ENCODE measurements at places on chromosomes 3 and 15.

DNA sequence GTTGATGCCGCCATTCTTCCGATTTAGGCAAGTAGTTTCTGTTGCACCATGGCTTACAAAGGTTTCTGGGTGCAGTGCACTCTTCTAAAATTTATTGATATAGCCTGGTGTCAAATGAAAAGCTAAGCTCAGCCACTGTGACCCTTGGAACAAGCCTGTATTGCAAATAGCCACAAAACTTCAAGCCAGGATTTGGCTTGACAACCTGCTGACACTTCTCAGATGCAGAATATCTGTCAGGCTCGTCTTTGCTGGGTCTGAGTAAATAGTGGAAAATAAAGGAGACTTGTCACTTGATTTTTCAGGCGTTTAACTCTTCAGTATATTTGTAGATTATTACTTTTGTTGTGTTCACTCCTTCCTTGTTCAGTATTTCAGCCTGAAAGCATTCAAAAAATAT, 871.8 kb downstream of the OTOL1 start:
- DNase-seq, result no peak

- no peak for DNase-seq
Measured at GRCh38 chr15:80609512-80609946, 85.6 kb upstream of the ABHD17C start.

DNA sequence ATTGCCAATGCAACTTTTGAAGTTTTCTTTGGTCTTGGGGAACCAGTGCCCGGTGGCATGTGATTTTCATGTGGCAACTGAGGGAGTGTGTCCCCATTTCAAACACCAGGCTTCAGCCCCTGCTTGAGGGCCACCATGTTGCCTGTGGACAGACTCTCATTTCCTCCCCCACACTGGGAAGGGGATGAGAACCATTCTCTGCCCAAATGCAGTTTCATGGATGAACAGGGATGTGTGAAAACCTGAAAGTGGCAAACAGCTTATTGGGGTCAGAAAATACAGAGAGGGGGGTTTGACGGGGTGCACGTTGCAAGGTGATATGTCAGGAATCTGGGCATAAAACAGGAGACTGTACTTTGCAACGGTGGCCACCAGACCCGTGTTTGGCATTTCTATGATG, 6.3 kb downstream of the FAM107A start:
- DNase-seq, result no peak

DNA sequence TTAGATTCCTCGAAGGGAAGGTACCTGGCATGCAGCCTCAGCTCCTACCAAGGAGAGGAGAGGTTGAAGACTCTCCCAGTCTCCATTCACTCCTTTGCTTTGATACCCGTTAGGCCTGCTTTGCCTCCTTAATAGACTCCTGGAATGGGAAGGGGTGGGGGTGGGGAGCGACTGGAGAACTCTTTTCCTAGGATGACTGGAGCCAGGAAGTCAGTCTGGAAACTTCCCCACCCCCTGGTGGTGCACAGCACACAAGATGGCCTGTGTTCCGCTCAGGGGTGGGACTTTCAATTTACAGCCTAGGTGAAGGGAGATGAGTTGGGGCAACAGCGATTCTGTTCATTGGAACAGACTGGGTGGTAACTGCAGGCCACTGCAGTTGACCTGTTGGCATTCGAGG, 21.4 kb upstream of the CELF6 start:
- no peak for DNase-seq

DNA sequence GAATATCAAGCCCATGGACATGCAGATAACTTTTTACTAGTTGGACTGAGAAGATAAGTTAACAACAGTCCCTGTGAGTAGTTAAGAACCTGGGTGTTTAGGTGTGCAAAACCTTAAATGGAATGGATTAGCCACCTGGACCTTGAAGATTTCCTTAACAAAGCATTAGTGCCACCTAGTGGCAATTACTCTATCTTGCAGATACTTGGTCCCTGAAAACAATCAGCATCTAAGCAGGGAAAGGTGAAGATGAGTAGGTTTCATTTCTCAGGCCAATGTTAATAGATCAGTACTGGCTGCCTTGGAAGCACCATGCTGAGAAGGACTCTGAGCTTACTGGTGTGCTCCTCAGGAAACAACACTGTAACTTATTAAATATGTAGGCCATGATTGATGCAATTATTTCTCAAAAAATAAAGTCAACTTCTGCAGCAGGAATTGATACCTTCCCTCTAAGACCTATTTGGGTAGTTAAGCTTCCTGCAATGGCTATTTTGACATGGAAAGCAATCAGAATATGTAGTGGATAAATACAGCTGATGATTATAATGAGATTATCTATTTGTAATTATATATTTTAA, 329.4 kb downstream of the TBC1D5 start:
- DNase-seq, result no peak

DNA sequence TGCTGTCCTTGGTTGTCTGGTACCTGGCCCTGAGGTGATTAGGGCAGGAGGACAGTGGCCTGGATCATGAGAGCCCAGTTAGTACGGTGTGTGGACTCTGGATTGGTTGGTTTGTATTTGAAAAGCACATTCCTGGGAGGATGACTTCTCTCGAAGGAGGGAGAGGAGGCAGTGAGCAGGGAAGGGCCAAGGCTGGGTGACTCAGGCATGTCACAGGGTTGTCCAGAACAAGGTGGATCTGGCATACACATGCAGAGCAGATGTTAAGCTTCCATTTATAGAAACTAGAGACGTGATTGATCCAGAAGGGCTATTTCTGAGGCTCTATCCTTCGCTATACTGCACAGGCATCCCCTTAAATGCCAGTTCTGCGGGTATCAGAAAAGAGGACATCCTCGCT, 34.4 kb downstream of the FAM240A start:
- DNase-seq, result no peak

DNA sequence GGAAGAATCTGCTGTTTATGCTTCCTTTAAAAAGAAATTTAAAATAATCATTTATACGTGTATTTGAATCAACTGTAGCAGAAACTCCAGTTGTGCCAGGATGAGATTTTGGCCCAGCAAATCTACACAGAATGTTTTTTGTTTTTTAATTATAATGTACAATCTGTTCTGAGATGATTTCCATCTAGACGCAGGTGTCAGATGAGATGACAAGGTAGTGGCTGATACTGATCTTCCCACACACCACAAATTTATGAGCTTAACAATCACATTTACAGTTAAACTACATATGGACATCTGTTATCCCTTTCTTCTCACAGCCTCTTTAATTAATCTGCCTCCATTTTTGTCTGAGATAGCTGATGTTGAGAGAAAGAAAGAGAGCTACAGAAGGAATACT, 23.6 kb downstream of the DCLK3 start:
- no peak for DNase-seq

DNA sequence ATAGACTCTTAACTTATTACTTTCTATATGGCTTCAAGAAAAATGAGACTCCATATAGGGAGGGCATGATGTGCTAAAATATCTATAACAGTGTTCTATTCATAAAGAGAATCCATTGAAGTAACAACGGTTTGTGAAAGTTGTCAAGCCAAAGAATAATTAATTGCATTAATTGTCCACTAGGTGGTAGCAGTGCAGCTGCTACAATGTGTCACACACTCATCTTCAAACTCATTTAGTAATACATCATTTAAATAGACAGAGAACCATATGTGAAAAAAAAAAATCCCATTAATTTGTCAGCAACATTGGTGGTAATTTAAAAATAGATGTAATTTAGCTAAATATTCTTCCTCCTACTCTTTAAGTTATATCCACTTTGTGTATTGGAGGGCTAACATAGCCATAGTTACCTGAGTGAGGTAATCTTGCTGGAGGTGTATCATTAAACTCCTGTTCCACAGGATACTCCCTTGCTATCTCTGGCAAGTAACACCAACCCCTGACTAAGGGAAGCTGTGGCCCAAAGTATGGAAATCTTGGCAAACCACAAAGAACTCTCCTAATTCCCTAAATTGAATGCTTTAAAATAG, 3.7 kb upstream of the CPA3 start:
- DNase-seq, result no peak

DNA sequence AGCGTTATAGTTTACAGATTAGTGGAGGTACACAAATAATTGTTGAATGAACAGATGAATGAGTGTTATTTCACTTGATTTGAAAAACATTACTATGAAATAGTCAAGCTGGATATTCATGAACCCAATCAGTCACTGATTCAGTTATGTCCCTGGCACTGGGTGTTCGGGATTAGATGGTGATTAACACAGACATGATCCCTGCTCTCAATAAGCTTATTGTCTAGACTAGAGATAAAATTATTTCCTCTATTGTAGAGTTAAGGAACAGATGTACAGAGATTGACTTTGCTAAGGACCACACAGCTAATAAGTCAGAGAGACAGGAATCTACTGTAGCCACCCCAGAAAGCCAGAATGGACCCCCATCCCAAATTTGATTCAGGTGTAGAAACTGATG, 963 bp downstream of the GRAMD1C start:
- no peak for DNase-seq

DNA sequence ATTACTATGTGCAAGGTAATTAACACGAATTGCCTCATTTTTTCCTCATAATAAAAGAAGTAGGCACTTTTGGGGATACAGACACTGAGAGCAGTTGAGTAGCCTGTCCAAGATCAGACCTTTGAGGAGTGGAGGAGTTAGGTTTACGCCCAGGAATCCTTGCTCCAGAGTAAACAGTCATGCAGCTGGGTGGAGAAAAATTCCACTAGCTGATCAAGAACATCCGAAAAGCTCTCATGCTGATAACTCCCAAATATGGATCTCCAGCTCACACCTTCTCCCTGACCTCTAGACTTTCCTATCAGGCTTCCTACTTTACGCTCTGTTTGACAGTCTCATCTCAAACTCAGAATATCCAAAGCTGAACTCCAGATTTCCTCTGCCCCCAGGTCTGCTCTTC, 53.3 kb downstream of the ST6GAL1 start:
- no peak for DNase-seq

DNA sequence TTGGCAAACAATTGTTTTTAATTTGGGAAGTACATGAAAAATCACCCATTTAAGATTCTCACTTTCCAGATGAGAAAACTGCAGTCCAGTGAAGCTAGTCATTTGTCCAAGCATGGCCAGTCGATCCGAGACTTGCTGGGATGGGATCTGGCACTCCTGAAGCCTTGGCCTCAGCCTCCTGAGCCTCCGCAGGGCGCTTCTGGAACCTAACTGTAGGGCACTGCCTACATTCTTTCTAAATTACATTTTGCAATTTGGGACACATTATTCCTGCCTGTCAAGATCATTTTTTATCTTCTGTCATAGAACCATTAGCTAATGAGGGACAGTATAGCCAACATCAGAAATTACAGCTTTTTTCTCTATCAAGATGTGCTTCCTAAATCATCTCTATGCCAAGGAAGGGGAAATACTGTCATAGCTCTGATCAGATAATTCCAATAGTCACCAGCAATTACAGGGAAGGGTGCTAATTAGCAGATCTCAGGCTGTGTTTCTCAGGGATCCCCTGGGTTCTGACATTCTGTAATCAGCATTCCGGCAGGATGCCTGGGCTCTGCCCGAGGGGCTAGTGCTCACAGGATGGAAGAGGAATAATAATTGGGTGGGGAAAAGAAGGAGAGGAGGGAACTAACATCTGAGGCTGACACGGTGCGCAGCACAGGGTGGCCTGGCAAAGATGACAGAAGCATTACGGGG, 28.3 kb downstream of the ANAPC13 start:
- no peak for DNase-seq

DNA sequence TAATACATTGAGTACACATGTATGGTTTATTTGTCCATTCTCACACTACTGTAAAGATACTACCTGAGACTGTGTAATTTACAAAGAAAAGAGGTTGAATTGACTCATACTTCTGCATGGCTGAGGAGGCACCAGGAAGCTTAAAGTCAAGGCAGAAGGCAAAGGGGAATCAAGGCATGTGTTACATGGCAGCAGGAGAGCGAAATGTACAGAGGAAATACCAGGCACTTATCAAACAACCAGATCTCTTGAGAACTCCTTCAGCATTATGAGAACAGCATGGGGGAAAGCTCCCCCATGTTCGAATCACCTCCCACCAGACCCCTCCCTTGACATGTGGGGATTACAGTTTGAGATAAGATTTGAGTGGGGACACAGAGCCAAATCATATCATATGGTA, 666.3 kb downstream of the ZBBX start:
- DNase-seq, result no peak

- no peak for DNase-seq
Measured at GRCh38 chr3:148852271-148852992, 12.7 kb upstream of the CPA3 start.

GRCh38 chr3:105518203-105518602, 151.5 kb downstream of the ALCAM start:
- no peak for DNase-seq
